ENCODE measurements at places on chromosomes 2 and 18.

- DNase-seq = no peak
Observed at GRCh38 chr2:216735086-216735485, 39.7 kb upstream of the IGFBP5 start.

GRCh38 chr2:149467436-149467835 is 120.1 kb downstream of the MMADHC start:
- DNase-seq = no peak

DNA sequence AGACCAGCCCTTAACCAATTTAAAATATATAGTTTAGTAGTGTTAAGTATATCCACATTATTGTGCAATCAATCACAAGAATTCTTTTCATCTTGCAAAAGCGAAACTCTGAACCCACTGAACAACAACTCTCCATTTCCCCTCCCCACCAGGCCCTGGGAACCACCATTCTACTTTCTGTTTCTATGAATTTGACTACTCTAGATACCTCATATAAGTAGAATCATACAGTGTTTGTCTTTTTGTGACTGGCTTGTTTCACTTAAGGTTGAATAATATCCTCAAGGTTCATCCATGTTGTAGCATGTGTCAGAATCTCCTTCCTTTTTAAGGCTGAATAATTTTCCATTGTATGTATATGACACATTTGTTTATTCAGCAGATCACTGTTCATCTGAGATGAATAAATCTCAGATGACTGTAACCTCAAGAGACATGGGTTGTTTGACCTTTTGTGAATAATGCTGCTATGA is 8.1 kb upstream of the SOS1 start:
- DNase-seq = peak; percentile 54

DNA sequence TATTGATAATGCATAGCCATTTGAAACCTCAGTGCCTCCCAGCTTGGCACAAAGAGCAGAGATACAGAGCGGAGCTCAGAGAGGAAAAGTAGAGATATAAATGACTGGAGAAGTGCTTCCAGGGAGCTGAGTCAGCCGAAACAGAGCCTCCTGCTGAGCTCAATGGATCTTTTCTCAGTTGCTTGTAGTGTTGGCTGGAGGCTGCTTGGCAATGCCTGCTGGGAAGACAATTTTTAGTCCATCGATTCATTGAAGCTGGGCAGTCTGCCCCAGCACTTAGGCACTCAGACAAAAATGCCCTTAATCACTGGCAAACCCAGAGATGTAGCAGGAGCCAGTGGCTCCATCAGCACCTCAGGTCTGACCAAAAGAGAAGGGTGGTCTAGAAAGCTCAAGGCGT is 81.3 kb upstream of the SETBP1 start:
- DNase-seq = no peak

GRCh38 chr2:221437056-221437455 is 135.0 kb downstream of the EPHA4 start:
- DNase-seq = no peak

- no peak for DNase-seq
Observed at GRCh38 chr18:54233228-54233625, 8.8 kb upstream of the MBD2 start.

DNA sequence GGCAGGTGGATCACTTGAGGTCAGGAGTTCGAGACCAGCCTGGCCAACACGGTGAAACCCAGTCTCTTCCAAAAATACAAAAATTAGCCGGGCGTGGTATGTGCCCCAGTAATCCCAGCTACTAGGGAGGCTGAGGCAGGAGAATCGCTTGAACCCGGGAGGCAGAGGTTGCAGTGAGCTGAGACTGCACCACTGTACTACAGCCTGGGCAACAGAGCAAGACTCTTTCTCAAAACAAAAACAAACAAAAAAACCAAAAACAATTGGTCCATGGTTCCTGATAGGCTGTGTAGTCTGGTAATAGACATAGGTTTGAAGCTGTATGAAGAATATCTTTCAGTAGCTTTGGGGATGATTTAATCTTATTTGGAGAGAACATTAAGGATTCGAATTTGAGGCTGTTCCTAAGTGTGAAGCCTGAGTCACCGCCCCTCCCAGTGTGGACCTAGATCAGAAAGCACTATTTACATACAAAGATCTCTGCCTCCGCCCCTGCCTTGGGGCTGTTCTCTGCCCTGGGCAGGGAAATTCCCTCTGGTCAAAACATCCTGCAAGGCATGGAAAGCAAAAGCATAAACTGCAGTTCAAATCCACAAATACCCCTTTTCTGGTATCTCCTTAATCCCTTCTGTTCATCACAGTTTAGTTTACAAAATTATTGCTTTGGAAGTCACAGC is 52.8 kb upstream of the PMAIP1 start:
- DNase-seq = peak; percentile 8

DNA sequence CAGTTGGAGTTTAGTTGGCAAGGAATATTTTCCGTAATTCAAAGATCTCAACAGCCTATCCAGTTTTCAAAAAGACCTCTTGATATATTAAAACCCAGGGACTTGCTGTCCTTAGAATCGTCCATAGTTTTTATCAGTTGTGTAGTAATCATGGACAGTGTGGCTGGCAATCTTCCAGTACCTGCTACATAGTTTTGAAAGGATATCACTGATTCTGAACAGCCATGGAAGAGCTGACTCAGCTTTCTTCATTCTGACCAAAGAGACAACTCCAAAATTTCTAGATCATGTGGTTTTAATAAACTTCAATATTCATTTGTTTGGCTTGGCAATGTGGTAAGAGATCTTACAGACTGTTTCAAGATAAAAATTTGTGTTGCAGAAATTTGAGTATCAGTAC is 616.7 kb downstream of the TDRD15 start:
- no peak for DNase-seq

DNA sequence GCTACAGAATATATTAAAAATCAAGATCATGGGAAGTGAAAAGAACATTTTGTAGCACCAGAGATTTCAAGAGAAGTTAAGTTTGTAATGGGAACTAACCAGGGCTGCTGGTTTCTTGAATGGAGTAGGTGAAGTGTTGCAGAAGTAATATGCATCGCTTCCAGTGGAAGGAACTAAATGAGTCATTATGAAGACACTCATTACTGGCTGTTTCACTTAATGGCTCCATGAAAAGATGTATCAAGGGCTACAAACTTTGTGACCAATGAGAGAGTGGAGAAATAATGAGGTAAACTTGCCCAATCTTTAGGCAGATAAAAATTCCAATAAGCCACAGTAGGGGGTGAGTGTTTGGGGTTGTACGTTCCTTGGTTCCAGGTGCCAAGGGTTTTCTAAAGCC is 380.4 kb upstream of the POU3F3 start:
- no peak for DNase-seq

GRCh38 chr18:76405681-76406356 is 89.2 kb downstream of the ZNF516 start:
- DNase-seq = peak; percentile 58

GRCh38 chr18:67589325-67589724 is 72.8 kb upstream of the DSEL start:
- DNase-seq = no peak

DNA sequence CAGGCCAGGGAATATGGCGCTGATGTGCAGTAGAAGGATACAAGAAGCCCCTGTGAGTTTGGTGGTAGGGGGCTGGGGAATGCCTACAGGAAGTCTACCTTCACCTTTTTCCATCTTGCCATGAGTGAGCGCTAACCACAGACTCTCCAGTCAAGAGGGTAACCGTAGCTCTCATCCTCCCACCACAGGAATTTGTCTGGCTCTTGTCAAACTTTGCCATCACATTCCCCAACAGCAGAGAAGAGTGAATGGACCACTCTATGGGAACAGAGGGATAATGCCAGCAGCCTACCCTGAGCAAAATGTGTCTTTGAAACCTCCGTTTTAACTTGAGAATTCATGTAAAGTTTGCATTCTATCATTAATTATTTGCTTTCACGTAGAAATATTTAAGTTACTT is 168.3 kb downstream of the NRP2 start:
- DNase-seq = no peak

DNA sequence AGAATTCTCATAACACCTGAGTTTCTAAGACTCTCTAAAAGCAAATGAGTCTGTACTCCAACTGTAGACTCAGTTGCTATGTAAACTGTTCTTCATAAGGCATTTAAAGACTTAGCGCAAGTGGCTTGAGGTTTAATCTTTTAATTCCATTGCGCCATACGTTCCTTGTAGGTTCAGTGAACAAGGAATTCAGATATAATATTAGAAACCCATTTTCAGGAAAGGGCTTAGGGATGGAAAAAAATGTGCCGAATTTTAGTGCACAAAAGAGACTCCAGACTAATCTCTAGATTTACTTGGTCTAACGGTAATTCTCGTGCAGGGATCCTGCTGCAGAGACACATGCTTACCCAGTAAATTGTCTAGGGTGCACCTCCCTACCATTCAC is 268.9 kb upstream of the TANK start:
- no peak for DNase-seq
